Left ventricle myocardium superior (tissue), 1 donor: ENCODE measurements at places on chromosomes 11 and 22. TPM values are rescaled to one million over a fixed set of nuclear protein-coding genes. Genes with fewer than 3 reads are reported as not detected.
A peak's percentile ranks its signal among the peaks of the same experiment; 100 is the strongest.

- DNase-seq = no peak
Observed at GRCh38 chr11:46106530-46107407, 14.5 kb downstream of the PHF21A start.

- DNase-seq = no peak
Observed at GRCh38 chr11:61974766-61975631, 7.6 kb upstream of the FTH1 start.

DNA sequence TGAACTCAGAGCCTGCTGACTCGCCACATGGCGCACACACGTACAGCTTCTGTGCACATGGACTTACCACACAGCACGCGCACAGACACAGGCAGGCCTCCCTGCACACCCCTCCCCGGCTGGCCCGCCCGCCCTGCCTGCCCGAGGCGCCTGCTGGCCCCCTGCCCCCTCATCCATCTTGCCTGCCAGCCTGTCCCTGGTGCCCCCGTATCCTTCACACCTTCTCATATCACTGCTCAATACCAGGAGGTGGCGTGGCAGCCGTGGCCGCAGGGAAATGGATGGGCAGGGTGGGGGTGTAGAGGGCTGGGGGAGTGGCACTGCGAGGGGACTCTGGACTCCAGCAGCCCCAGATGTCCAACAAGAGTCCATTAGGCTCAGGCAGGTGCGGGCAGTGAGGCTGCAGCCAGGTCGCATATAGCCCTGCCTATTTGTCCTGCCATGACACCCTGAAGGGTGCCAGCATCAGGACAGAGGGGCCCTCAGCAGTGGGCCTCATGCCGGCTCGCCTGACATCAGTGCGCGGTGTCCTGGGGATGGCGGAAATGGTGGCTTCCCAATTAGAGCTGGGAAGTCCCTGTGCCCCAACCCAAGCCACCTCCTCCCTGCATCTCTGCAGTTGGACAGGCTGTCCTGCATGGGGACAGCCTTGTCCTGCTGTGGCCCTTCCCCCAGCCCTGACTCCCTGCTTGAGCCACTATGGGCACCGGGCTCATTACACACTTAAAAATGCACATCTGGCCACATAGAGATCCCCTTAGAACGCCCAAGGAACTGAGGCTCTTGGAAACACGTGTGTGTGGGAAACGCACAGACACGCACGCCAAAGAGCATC, 2.0 kb upstream of the TBX10 start:
- no peak for DNase-seq

GRCh38 chr22:50229370-50229769, 15.5 kb downstream of the TUBGCP6 start:
- DNase-seq = no peak

GRCh38 chr11:34620820-34621792, at the start of gene EHF:
EHF (plus strand) TSS chr11:34621093; CDS start chr11:34642631, 21,538 bp downstream.
- DNase-seq = no peak

DNA sequence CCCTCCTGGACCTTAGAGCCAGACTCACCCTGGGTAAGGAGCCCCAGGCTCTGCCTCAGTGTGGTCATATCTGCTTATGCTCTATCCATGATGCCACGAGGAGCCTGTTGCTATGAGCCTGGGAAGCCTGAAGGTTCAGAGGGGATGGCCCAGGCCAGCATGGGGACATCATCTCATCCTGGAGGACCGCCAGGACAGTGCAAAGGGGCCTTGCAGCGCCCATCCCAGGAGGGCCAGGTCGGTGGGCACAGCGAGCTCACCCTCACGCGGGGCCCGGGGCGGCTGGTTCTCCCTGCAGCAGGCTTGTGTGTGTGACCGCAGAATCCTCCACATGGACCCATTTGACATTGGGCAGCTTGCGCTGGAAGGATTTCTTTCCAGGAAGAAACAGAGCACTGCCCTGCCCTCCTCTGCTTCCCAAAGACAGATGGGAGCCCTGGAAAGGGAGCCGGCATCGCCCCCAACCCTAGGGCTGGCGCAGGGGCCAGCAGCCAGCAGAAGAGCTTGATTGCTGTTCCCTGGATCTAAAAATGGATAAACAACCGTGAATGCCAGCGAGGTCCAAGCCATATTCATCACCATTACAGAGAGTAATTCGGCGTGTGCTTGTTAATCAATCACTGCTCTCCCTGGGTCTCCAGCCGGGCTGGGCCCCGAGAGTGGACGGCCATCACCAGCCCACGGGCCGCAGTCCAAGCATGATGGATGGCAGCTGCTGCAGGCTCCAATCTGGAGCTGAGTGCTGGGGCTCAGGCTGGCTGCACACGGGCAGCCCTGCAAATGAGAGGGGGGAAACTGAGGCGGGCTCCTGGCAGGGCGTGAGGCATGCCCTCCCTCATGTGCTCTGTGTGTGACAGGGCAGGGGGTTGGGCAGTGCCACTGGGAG, 739.7 kb downstream of the BRD1 start:
- no peak for DNase-seq

GRCh38 chr11:119318240-119319135, 1.6 kb upstream of the MCAM start:
- DNase-seq = no peak

INS gene
- total RNA-seq = not detected

- no peak for DNase-seq
Observed at GRCh38 chr11:132621976-132622580, 910.2 kb downstream of the OPCML start.

MADD gene
- total RNA-seq = 46.4 TPM

DNA sequence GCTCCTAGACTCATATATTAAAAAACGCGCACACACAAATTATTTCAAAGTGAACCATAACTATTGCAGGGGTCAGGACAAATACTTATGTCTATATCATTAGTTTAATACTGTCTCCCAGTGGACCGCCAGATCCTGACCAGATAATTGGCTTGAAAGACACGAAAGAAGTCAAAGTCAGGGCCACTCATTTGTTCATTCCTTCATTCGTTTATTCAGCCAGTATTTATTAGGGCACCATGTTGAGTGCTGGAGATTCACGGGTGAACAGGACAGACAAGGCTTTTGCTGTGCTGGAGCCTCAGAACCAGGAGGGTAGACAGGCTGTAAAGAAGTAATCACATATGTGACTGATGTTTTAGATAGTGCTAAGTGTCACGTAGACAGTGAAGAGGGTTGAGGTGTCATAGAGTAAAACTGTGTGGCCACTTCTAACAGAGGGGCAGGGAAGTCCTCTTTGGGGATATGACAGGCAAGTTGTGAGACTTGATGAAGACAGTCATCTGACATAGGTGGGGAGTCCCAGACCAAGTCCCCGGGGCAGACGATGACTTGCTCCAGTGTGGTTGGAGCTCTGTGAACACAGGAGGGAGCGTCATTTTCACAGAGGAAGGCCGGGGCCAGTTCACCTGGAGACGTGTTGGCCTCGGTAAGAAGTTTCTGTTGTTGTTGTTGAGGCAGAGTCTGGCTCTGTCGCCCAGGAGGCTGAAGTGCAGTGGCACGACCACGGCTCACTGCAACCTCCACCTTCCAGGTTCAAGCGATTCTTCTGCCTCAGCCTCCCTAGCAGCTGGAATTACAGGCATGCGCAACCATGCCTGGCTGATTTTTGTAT, 25.9 kb downstream of the RBX1 start:
- DNase-seq = no peak

DNA sequence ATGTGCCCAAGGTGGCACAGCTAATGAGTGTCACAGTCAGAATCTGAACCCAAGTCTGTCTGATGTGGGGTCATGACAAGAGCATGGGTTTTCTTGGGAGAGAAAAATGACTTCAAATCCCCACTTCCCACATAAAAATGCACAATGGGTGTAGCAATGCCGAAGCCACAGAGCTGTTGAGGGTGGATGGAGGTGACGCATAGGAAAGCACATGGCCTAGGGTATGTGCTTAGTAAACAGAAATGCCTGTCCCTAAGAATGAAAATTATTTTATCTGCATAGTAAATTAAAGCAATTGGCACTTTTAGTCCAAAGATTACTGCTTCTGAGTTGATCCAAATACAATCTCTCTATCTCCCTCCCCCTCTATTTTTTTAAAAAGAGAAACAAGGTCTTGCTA, 10.9 kb downstream of the MICAL3 start:
- no peak for DNase-seq

GRCh38 chr22:46267431-46268279, at the start of gene TTC38:
TTC38 (plus strand) TSS chr22:46268008; CDS start chr22:46268040, 32 bp downstream.
- DNase-seq = peak; percentile 98

DNA sequence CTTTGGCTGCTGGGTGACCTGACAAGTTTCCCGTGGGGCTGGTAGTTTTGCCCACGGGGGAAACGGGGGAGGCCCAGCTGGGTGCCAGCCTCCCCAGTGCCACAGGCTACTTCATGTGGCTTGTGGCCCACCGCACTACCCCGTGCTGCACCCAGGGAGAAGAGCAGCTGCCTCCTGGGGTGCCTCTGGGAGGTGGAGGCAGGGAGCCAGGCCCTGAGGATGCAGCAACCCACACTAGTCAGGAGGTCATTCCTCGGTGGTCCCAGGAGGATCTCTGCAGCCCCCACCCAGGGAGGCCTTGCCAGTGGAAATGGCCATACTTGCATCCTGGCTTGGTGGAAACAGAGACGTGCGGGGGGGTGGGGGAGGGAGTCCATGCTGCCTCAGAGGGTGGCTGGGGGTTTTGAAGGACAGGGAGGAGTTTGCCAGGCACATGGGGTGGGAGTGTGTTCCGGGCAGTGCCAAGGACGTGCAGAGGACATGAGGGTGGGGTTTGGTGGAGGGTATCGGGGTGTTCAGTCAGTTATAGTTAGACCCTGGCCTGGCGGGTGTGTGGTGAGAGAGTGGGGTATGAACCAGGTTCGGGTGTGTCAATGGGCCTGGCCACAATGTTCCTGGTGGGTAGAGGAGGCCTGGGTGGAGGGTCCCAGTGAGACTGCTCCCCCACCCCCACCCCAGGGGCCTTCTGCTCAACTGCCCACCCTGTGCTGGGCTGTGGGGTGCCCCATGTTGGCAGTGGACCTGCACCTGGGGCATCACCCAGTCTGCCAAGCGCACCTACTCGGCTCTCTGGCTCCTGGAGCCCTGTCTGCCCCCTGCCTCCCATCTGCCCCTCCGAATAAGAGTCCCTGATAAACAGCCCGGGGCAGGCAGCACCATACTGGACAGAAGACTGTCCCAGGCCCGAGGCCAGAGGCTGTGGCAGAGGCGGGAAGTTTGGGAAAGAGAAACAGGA, 3.8 kb downstream of the PIM3 start:
- peak; percentile 40 for DNase-seq

XKR3 gene
- total RNA-seq = not detected

DNA sequence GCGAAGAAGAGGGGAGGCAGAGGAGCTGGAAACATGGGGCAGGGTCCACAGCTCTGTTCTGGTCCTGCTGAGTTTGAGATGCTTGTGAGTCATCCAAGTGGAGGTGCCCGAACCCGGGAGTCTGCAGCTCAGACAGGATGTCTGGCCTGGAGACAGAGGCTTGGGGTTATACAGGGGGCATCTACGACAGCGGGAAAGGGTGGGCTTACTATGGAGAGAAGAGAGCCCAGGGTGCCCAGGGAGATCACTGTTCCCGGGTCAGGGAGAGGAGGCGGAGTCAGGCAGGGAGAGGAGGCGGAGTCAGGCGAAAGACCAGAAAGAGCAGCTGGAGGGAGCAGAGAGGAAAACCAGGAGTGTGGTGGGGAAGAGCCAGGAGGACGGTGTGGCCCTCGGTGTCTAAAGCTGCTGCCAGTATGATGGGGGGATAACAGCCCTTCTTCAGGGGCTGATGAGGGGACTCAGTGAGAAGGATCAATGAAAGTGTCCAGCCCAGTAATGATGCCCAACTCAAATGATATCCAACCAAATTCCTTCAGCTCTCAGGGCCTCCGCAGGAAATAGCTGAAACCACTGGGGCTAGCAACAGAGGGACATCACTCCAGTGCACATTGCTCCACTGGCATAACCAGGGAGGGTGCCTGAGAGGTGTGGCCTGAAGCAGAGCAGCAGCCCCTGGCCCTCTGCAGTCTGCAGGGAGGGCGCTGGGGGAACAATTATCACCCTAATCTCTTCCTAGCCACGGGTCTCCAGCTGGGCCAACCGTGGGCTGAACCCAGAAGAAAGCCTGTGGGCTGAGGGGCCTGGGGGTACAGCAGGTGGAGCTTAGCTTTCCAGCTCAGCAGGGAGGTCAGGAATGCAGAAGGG, 2.6 kb upstream of the LTBP3 start:
- DNase-seq = peak; percentile 75

- no peak for DNase-seq
Observed at GRCh38 chr22:28903729-28904128, 20.4 kb downstream of the ZNRF3 start.

DNA sequence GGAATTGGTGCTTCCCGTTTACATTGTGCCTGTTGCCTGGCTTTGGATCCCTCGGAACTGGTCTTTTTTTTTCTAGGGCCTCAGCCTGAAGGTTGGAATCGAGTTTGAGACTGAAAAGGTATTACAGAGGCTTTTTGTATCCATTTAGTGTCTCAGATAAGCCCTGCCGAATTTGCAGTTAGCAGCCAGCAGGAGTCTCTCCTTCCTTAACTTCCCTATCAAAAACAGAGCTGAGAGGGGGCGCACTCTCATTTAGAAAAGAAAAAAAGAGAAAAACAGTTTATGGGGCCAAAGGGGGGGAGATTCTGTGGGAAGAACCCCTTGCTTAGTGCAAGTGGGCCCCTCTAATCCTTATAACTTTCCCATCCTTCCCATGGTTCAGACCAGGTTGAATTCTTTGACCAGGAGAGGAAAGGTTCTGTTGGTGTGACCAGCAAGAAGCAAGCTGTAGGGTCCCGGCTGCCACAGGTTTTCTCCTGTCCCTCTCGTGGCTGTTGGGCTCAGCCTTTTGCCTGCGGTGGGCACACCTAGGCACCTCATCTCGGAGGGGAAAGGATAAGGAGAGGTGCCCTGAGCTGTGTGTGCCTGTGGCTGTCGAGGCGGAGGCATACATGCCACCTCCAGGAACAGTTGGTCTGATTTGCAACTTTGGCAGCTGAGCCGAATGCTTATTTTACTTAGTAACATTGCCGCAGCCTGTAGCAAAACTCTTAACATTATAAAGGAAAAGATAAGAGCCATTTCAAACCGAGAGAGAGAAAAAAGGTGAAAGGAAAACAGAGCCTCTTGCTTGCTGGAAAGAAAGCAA, 565.0 kb upstream of the CNTN5 start:
- no peak for DNase-seq

DNA sequence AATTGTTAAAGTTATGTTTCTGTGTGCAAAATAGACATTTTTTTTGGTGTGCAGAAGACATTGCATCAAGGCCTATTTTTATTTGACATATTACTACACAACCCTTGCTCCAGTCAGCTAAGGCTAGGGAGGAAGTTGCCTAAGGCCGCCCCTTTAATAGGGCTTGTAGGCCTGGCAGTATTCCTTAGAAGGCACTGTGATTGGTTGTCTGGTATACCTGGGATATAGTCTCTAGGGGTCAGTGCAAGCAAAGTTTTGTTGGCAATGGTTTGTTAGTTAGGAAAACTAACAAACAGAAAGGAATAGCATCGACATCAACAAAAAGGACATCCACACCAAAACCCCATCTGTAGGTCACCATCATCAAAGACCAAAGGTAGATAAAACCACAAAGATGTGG, 16.9 kb downstream of the CCDC15 start:
- DNase-seq = no peak

P2RY2 gene
- total RNA-seq = 19.7 TPM
